Stimulated activated CD8-positive, alpha-beta memory T cell treated with anti-CD3 and anti-CD28 coated beads, Interleukin-4, amount 100 ng/mL, for 48 hours (primary cell): ENCODE measurements at places on chromosomes 7 and 10.
A peak's percentile ranks its signal among the peaks of the same experiment; 100 is the strongest.

- DNase-seq: no peak
These were observed 395 bp downstream of the ZNF487 start for GRCh38 chr10:43437141-43437870.

GRCh38 chr10:17771017-17771416 is 19.0 kb downstream of the TMEM236 start:
- DNase-seq: no peak

- DNase-seq: no peak
These were observed 52.2 kb downstream of the STEAP1B start for GRCh38 chr7:22447762-22448161.

- no peak for DNase-seq
These were observed 759.0 kb upstream of the GALNT17 start for GRCh38 chr7:70372768-70373515.

DNA sequence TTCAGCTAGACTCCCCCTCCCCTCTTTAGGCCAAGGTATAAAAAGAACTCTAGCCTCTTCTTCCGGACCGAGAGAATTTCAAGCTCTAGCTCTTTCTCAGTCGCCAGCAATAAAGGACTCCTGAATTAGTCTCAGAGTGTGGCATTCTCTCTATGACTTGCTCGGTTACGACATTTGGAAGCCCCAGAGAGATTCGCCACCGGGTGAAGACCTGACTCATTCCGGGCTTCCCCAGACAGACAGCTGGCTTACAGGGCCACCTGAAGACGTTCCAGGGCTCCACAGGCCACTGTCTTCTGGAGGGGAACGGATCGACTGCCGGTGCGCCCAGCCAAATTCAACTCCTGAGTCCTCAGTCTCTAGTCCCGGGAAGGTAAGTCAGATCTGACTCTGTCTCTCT is at the start of gene AKR1B15:
TSS of gene AKR1B15 (plus strand) at position 234 of the 400 bp plus-strand sequence. CDS start 15,510 bp downstream, outside the sequence.
- peak; percentile 45 for DNase-seq

DNA sequence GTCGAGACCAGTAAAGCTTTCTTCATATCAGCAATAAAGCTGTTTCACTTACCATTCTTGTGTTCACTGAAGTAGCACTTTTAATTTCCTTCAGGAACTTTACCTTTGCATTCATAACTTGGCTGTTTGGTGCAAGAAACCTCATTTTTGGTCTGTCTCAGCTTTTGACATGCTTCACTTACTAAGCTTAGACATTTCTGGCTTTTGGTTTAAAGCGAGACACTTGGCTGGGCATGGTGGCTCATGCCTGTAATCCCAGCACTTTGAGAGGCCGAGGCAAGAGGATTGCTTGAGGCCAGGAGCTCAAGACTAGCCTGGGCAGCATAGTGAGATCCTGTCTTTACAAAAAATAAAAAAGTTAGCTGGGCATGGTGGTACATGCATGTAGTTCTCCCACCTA is 15.8 kb downstream of the PLEKHA1 start:
- no peak for DNase-seq

- no peak for DNase-seq
These were observed 10.4 kb upstream of the PRKG1 start for GRCh38 chr10:51063659-51064535.

- DNase-seq: no peak
These were observed 21.3 kb upstream of the TMEM236 start for GRCh38 chr10:17730667-17731066.

- DNase-seq: no peak
These were observed 125.7 kb upstream of the NEBL start for GRCh38 chr10:21022821-21023220.

GRCh38 chr10:69865450-69865849 is 63.7 kb downstream of the COL13A1 start:
- no peak for DNase-seq

DNA sequence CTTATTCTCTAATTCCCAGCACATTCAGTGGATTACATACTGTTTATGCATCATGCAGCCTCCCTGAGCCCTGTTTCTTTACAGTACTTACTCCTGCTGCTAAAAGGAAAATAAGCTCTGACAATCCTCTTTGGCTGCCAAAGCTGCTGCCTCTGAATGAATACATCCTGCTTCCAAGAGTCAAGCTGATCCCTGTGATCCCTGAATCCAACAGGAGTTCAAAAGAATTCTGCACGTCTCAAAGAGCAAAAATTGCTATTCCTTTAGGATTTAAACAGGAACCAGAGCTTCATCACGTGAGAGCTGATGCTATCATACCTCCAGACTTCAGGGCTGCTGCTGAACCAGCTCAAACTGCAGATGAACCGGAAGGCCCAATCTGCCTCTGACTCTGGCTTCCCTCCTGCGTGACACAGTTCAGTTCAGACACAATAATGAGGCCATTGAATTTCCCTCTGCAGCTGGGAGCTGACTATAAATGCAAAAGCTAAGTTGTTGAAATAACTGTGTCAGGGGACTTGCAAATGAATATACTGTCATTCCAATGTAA is 851.0 kb upstream of the PHF14 start:
- no peak for DNase-seq

DNA sequence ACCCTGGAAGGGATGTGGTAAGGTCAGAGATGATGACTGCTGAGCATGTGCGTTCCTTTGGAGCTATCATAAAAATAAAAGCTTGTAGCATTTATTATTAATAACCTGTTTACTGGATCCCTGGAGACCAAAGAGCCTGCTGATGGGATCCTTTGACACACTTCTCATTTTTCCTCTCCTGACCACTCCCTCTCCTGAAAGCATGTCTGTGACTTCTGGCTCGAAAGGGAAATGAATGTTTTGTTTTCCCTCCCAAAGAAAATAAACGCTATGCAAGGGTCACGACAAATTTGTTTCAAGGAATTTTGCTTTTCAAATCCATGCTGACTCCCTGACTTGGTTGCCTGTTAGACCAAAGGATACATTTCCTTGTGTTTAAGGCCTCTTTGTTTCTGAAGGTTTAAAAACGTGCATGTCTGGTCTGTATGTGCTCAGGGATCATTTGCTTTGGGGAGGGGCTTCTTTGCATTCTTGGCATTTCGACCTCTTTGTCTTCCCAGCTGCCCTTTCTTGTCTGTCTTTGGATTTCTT is 185.1 kb upstream of the AGK start:
- DNase-seq: no peak

DNA sequence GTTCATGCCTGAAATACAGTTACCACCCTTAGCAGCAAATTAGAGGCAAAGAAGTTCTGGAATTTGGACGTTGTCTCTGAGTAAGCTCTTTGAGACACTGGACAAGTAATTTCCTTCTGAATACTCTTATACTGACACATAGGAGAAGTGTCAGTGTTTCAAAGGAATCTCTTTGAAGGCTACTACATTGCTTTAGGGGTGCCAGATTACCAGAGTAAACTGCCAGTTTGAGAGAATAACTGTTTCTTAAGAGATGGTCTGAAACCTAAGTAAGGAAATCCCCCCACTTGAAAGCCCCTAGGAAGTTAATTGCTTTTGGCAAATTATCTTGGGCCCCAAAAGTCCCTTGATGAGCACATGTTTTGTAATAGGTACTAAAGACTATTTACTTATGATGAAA is 3.4 kb downstream of the FAS start:
- DNase-seq: no peak

DNA sequence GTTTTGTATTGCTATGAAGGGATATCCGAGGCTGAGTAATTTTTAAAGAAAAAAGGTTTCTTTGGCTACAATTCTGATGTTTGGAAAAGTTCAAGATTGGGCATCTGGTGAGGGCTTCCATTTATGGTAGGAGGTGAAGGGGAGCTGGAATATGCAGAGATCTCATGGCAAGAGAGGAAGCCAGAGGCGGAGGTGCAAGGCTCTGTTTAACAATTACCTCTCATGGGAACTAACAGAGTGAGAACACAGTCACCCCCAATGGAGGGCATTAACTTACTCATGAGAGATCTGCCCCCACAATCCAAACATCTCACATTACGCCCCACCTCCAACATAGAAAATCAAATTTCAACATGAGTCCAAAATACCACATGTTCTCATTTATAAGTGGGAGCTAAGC is 62.0 kb downstream of the AKR1D1 start:
- DNase-seq: no peak

- DNase-seq: no peak
These were observed 47.0 kb upstream of the ELMO1 start for GRCh38 chr7:37495574-37496184.

DNA sequence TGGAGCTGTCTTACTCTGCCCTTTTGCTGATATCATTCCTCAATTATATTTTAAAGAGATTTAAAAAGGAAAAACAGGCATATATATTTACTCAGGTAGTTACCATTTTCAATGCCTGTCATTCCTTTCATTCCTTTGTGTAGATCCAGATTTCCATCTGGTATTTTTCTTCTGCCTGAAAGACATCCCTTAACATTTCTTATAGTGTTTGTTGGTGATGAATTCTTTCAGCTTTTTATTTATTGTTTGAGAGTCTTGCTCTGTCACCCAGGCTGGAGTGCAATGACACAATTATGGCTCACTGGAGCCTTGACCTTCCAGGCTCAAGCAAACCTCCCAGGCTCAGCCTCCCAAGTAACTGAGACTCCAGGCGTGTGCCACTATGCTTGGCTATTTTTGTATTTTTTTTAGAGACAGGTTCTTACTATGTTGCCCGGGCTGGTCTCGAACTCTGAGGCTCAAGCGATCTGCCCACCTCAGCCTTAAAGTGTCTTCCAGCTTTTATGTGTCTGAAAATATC is 5.6 kb upstream of the POM121 start:
- DNase-seq: no peak

DNA sequence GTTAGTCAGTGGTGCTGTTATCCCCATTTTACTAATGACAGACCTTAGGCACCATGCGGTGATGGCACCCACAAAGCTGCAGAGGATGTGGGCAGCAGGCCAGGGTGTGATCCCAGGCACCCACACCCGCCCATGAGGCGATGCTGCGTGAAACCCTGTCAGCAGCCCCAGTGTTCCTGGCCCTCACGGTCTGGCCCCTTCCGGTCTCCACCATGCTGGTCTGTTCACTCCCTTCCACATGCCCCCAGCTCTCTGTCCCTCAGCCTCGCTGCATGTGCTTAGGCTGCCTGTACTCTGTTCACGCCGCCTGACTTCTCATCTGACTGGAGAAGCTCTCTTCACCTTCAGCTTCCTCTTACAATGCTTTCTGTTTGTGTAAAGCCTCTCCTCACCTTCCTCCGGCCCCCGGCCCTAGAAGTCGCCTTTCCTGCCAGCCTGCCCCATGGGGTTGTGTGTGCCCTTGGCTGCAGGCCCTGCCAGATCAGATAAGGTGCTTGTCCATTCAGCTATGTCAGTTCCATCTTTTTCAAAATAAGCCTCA is 17.6 kb upstream of the ORAI2 start:
- DNase-seq: peak; percentile 77

- no peak for DNase-seq
These were observed 8.6 kb downstream of the GJD4 start for GRCh38 chr10:35613597-35614226.

DNA sequence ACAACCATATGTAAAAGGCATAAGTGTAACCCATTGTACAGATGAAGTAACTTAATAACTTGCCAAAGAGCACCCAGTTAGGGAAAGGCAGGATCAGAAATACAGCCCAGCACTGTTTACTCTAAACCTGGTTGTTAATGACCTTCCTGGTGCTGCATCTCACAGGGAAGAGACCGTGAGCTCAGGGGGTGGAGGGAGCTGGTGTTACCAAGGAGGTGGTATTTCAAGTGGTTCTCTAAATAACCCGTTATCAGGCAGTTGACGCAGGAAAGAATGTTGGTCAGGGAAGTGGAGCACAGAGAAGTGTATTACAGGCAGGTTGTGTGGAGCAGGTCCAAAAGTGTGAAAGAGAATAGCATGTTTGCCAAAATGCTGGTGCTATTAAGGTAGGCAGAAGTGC is 4.4 kb upstream of the ST7 start:
- no peak for DNase-seq

DNA sequence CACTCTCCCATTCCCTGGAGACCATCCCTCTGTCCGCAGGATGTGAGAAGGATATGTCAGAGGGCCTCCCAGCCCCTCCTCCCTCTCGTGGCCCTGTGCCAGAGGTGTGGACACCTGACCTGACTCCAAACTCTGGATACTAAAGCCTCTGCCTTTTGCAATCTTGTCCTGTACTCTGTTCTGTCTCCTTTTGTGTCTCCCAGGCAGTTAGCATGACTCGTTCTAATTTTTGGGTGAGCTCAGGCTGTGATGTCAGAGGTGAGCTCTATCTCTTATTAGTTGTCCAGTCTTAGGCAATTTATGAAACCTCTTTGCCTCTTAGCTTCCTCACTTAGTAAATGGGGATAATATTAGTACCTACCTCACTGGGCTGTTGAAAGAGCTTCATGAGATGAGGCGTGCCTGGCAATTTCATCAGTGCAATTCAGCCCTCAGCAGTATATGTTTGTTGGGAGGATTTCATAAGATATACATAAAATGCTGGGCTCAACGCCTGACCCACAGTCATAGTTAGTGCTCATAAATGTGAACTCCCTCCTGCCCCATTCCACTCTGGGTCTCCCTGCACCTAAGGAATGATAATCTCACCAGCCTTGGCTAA is 10.9 kb downstream of the MARVELD1 start:
- DNase-seq: no peak
